NCI-H2107 (cell line): ENCODE measurements at places on chromosomes 2 and 18.

DNA sequence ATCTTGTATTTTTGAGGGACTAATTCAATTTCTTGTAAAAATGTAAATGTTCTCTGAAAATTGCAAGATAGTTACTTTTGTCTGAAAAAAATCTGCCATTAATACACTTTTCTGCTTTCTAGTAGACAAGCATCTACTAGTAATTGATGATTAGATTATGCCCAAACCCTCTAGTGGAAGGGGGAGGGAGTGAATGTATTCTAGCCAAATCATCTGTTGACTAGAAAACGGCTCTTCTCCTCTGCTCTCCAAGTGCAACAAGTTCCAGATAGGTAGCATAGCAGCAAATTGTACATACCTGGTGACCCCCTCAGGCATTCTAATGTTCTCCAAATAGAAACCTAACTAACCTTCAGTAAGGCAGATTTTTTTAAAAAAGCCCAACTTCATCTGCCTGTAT lies 58.6 kb downstream of the RELCH start:
- DNase-seq = no peak

DNA sequence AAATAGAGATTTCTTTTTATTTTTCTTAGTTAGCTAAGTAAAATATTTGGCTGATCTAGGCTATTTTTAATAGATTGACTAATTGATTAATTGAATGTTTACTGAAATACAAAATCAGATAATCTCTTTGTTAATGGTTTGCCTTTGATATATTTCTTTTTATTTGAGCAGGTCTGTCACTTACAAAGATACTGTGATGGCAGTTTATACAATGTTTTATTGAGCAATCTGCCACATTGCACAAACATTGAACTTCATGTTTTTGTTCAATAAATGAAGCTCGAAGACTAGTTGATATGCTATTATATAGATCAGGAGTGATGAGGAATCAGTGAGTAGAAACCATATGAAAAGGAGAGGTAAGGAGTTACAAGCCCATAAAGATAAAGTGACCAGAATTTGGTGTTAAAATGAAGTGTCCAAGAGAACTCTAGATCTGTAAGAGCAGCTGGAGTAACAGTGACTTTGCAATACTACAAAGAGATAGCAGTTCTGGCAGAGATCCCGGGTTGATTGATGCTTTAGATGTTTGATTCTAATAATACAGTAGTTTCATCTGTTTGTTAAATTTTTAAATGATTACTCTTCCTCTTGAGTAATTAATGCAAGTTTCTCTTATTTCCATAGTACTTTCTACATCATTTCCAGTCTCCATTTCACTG lies 574.2 kb downstream of the CCDC85A start:
- DNase-seq = no peak

- DNase-seq = no peak
These were observed 5.2 kb downstream of the ZRANB3 start for GRCh38 chr2:135525786-135526185.

DNA sequence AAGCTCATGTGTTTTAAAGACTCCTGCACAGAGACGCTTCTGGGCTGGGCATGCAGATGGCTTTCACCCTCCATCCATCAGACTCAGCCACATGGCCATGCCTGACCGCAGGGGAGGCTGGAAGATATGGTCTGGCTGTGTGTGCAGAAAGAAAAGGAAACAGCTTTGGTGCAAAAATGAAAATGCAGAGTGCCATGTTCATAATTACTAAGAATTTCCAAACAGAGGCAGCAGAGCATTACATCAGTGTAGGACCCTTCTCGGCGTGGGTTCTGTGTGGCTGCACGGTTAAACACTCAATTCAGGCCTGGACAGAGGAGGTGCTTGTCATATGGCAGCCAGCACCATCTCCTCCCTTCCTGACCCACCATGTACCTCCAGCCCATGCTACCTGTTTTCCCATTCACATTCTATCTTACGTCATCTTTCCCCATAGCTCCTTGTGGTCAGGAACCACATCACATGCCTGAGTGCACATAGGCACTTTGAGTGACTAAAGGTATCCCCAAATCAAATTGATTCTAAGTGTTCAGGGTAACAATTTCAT lies 200.3 kb upstream of the ID2 start:
- DNase-seq = no peak

- DNase-seq = no peak
These were observed 57.8 kb upstream of the NEUROD1 start for GRCh38 chr2:181738074-181738473.

GRCh38 chr2:98867539-98868309 lies 68.3 kb downstream of the CRACDL start:
- no peak for DNase-seq

GRCh38 chr2:236706288-236706687 lies 136.7 kb downstream of the ACKR3 start:
- DNase-seq = no peak

DNA sequence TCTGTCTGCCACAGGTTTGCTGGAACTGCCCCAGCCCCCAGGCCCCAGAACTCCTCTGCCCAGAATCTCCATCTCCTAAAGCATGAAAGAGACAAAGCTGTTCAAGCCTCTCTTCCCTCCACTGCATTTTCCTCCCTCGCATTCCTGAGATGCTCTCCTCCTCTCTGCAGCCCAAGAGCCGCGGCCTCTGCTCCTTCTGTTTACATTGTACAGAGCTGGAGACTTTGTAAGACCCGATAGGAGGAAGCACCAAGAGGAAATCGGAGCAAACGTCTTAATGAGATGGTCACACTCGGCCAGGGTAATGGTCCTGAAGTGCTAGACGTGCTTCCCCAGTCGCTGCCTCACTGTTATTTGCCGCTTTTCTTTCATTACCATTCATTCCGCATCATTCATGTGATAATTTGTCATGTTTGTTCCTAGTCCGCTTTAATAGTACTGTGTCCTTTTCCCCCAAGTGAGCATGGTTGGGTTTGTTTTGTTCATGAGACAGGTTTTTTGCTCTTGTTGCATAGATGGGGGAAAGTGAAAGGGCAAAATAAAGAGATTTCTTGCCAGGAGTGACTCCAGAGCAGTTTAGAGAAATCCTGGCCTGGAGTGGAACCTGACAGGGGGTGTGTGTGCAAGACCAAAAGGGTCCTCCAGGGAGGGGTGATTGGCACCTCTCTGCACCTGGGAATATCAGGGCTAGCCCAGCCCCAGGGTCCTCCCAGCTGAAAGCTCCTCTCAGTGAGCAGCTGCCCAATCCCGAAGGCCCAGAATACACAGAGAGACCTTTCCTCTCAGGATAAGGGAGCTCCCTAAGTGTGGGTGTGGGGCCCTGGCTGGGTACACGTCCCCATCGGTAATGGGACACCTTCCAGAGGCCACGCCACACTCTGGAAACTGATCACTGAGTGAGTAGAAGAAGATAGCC lies 44.9 kb upstream of the ID2 start:
- no peak for DNase-seq

DNA sequence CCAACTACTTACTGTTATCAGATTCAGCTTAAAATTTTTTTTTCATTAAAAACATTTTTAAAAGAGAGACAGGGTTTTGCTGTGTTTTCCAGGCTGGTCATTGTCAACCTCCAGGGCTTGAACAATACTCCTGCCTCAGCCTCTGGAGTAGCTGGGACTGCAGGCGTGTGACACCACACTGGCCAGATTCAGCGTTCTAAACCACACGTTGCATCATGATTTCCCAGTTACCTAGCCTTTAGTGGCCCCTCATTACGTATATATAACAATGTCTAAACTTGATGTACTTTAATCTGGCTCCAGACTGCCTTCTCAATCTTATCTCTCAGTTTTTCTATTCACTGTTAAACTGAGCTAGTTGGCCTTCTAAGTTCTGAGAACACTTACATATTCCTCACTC lies 89.6 kb downstream of the COMMD1 start:
- DNase-seq = no peak

GRCh38 chr2:108917526-108917925 lies 71.5 kb downstream of the EDAR start:
- no peak for DNase-seq

GRCh38 chr2:233371641-233372040 lies 17.3 kb downstream of the DGKD start:
- DNase-seq = no peak

DNA sequence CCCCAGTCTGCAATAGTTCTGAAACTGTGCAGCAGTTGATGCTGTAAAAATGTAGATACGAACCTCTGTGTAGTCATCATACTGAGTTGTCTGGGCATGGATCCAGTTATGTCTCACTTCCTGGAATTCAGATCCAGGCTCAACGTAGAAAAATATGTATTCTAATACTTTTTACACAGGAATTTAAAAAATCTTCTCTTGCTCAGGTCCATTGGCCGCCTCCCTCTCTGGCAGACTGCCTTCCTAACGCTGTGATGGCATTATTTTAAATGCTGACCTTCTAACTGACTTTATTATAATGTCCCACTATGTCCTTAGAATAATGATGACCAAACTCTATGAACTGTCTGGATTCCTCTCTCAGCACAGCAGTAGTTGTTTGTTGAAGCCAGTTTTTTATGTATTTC lies 119.6 kb downstream of the FEZ2 start:
- DNase-seq = no peak

GRCh38 chr18:39574897-39575296 lies 2009.3 kb upstream of the CELF4 start:
- DNase-seq = no peak

DNA sequence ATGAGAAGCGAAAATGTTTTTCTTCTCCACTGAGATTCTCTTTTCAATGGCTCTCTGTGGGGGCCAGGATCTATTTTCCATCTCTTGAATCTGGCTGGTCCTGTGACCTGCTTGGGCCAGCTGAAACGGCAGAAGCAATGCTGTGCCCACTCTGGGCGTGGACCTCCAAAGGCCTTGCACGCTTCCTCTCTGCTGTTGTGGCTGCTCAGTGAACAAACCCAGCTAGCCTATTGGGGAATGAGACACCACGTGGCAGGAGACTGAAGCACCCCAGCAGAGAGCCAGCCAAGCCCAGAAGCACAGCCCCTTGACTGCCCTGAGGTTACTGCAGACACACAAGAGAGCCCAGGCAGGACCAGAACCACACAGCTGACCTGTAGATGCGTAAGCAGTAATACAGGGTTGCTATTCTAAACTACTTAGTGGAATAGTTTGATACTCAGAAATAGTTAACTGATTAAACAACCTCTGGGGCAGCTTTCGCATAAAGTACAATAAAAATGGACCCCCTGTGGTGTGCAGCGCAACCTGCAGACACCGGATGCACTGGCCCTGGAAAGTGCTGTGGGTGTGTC lies 221.7 kb upstream of the SH3BP4 start:
- no peak for DNase-seq

- DNase-seq = no peak
These were observed 11.8 kb downstream of the TBR1 start for GRCh38 chr2:161427664-161428587.
